ENCODE measurements at places on chromosomes 5 and 9. TPM values are rescaled to one million over a fixed set of nuclear protein-coding genes. Genes with fewer than 3 reads are reported as not detected.
A peak's percentile ranks its signal among the peaks of the same experiment; 100 is the strongest.

GRCh38 chr5:180441564-180442051 lies 52.6 kb upstream of the CNOT6 start:
- no peak for DNase-seq
- H3K4me3 ChIP-seq: no peak overlapping the region
- no peaks in the 10 kb centered on the region for H3K4me1 ChIP-seq
- H3K27ac ChIP-seq: no peak overlapping the region

GRCh38 chr5:112412346-112412745 lies 6.7 kb downstream of the EPB41L4A start:
- H3K4me1 ChIP-seq: no peaks in the 10 kb centered on the region
- peak overlapping the region; percentile 5 for H3K27ac ChIP-seq
- H3K4me3 ChIP-seq: no peak overlapping the region
- DNase-seq: peak; percentile 10
- no peaks in the 10 kb centered on the region for H3K36me3 ChIP-seq
- no peaks in the 10 kb centered on the region for H3K27me3 ChIP-seq

DNA sequence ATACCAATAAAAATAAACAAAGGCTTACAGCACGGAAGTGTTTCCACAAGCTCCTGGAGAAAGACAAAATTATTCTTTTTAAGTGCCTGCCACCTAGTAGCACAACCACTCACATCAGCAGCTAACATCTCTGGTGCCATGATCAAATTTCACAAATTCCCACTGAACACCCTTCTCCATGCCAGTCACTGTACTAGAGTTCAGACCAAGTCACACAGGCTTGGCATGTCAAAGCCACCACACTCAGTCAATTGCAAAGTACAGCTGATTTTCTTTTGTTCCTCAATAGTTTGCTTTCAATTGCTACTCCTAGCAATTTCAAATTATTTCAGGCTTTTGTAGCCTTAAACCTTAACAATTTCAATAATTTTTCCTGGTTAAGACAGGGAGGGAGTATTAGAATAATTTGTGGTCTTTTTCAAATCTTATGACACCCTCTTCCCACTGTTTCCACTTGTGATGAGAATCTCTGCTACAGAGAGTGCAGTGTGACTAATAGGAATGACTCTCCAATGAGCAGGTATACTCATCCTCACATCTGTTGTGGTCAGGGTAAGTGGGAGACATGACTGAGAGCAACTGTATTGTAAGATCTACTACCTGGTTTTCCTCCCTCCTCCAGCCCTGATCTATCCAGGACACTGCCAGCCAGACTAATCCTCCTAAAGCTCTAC lies 46.2 kb downstream of the RNF145 start:
- H3K4me3 ChIP-seq: no peak overlapping the region
- H3K36me3 ChIP-seq: peaks cover 4% of the 10 kb centered on the region
- DNase-seq: no peak
- no peaks in the 10 kb centered on the region for H3K4me1 ChIP-seq
- no peaks in the 10 kb centered on the region for H3K27me3 ChIP-seq

DNA sequence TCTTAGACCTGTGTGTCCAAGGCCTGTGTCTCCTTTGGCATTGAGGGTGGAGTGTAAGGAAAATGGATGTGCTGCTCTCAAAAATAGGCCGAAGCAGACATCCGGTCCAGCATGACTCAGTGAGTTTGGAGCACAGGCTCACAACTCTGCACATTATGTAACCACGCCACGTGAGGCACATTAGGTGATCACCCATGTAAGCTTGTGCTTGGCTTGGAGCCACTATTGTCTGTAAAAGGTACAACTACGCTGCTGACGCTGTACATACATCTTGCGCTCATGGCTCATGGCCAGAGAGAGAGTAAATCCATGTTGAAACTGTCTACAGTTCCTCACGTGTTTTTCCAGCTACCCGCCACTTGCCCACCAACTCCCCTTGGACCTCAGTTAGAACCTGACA lies 177.5 kb downstream of the PDE4D start:
- H3K4me1 ChIP-seq: no peaks in the 10 kb centered on the region
- no peaks in the 10 kb centered on the region for H3K36me3 ChIP-seq
- DNase-seq: no peak
- H3K27me3 ChIP-seq: no peaks in the 10 kb centered on the region
- no peak overlapping the region for H3K27ac ChIP-seq

DNA sequence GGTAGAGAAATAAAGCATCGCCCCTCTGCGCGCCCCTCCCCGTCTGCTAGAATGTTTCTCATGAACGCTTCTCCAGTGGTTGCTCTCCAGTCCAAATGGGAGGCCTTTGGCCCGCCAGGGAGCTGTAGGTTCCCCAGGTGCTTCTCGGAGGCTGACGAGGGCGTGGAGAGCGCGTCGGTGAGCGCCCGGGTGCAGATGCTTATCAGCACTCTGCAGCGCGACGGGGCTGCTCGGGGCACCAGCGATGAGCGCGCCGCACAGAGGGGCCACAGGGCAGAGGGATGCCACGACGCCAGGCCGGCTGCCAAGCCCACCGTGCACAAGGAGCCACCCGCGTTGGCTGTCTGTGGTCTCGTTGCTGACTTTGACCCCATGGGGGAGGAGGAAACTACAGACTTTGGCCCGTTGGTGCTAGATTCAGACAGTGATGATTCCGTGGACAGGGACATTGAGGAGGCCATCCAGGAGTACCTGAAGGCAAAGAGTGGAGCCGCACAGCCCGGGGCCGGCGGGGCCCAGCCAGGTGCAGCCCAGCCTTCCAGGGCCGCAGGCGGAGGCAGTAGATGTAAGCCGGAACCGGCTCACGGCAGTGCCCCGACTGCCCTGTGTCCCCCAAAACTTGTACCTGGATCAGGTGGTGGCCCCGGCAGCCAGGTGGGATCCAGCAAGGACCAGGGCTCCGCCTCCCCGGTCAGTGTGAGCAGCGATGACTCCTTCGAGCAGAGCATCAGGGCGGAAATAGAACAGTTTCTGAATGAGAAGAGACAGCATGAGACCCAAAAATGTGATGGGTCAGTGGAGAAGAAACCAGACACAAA lies 5.1 kb downstream of the PPP1R26 start:
- no peak overlapping the region for H3K27ac ChIP-seq
- no peak overlapping the region for H3K4me3 ChIP-seq
- H3K27me3 ChIP-seq: no peaks in the 10 kb centered on the region
- no peak for DNase-seq
- H3K4me1 ChIP-seq: no peaks in the 10 kb centered on the region
- H3K36me3 ChIP-seq: no peaks in the 10 kb centered on the region

DNA sequence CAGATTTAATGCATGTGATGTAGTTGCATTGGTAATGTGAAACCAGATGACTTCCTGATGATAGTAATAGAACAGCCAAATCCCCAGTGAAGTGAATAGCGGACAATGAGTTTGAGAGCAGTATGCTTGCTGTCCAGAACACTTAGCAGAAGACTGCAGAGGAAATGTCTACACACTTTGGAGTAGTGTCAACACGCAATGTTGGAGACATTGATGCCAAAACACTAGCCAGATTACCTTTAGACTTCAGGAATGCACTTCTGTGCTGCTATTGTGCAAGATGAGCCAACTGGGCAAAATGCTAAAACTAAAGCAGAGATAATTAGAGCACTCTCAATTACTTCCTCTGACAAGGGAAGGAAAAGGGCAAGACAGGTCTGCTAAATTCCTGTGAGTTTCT lies 176.7 kb downstream of the PRDM9 start:
- no peak for DNase-seq
- H3K27ac ChIP-seq: no peak overlapping the region
- no peaks in the 10 kb centered on the region for H3K4me1 ChIP-seq
- no peaks in the 10 kb centered on the region for H3K36me3 ChIP-seq

- H3K4me3 ChIP-seq: no peak overlapping the region
- DNase-seq: no peak
- no peak overlapping the region for H3K27ac ChIP-seq
Measured at GRCh38 chr9:14748373-14748772, 25.8 kb upstream of the CER1 start.

DNA sequence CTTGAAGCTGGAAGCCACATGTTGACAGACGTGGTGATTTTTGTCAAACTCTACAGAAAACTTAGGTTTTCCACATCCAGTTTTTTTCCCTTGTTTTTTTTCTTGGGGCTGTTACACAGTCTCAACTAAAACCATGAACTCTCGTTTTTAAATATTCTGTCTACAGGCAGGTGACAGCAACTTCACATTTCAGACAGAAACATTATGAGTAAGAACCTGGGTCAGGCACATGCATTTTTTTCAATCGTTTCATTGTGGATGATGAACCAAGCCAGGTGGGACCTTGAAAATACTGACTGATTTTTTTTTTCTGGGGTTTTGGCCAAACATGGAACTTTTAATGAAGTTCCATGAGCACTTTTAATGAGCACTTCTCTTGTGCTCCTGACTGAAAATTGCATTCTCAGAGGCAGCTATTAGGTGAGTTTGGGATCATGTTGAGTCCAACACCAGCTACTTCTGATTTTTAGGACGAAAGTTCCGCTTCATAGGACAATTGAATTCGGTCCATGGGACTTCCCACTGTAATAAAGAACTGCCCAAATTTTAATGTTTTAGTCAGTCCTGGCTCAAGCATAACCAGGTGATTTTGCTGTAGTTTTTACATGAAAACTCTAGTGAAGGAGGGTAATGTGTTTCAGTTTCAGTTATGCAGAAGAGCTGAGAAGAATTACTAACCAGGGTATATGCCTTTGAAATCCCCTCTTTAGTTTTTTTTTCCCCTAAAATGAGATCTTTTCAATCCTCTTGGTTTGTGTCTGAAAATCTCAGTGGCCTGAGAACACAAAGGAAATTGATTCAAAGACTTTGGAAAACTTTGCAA lies 93.2 kb upstream of the ADAMTS16 start:
- H3K36me3 ChIP-seq: no peaks in the 10 kb centered on the region
- no peaks in the 10 kb centered on the region for H3K4me1 ChIP-seq
- no peak overlapping the region for H3K27ac ChIP-seq
- no peaks in the 10 kb centered on the region for H3K27me3 ChIP-seq

DNA sequence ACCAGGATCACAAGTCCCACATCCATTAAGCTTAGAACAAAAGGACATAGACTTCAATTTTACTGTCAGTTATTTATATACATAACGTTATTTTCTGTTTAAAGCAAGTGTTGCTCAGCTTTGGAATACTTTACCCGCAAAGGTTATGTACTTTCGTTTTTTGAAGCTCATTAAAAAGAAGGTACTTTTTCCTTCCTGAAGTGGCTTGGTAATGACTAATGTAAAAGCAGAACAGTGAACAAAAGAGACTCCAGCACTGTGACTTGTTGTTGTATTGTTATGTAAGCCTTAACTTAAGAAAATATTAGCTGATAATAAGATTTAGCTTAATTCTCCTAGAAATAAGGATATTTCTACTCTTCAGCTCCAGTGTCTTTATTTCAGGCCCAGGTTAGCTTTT lies 97.3 kb upstream of the SLCO6A1 start:
- no peak overlapping the region for H3K27ac ChIP-seq
- H3K27me3 ChIP-seq: no peaks in the 10 kb centered on the region
- H3K4me3 ChIP-seq: no peak overlapping the region
- no peak for DNase-seq
- H3K4me1 ChIP-seq: no peaks in the 10 kb centered on the region

DNA sequence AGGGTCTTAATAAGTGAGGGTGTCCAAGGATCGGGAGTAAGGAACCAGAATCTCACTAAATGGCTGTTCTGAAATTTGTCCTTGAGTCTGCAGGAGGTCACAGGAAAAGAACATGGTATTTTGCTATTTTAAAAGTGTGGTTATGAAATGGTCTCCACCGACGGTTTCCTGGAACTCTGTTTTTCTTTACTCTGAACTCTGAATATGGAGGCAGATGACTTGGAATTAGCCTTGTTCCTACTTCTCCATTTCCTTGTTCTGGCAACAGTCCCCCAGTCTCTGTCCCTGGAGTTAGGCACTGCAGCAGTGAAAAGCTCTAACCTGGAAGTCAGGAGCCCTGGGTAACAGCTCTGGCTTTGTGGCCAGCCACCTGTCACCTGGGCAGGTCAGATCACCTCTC lies 46.6 kb upstream of the C5orf58 start:
- no peak overlapping the region for H3K27ac ChIP-seq
- no peaks in the 10 kb centered on the region for H3K36me3 ChIP-seq
- no peaks in the 10 kb centered on the region for H3K4me1 ChIP-seq
- H3K4me3 ChIP-seq: no peak overlapping the region

DNA sequence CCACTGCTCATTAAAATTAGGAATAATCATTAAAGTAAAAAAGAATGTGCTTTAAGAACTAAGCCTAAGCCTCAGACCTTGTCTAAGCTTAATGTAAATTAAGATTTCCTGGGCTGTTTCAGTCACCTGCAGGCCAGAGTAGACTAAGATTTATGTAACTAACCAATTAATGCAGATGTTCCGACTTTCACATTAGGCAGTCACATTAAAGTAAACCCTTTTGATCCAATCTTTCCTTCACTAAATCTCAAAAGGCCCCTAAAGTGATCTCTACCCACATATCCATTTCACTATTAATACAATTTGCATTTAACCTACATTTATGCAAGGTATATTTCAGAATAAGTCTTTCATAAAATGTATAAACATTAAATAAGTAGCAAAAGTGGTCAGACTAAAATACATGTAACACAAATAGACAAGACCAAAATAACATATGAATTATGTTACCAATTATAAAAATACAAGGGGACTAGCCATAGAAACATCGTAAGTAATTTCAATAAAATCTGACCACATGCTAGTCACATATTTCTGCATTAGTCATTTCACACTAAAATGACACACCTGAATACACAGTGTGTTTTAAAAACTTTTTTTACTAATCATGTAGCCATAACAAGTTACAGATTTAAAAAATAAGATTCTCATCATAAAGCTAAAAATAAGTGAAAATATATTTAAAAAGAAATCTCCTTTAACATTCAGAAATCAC lies 7.7 kb downstream of the NR3C1 start:
- H3K27ac ChIP-seq: no peak overlapping the region
- H3K36me3 ChIP-seq: no peaks in the 10 kb centered on the region
- H3K4me1 ChIP-seq: peaks cover 3% of the 10 kb centered on the region
- DNase-seq: no peak
- no peak overlapping the region for H3K4me3 ChIP-seq

- H3K27me3 ChIP-seq: no peaks in the 10 kb centered on the region
- DNase-seq: no peak
- H3K4me3 ChIP-seq: no peak overlapping the region
- no peaks in the 10 kb centered on the region for H3K4me1 ChIP-seq
- H3K36me3 ChIP-seq: no peaks in the 10 kb centered on the region
Measured at GRCh38 chr9:106799152-106799551, 63.8 kb upstream of the ZNF462 start.

DNA sequence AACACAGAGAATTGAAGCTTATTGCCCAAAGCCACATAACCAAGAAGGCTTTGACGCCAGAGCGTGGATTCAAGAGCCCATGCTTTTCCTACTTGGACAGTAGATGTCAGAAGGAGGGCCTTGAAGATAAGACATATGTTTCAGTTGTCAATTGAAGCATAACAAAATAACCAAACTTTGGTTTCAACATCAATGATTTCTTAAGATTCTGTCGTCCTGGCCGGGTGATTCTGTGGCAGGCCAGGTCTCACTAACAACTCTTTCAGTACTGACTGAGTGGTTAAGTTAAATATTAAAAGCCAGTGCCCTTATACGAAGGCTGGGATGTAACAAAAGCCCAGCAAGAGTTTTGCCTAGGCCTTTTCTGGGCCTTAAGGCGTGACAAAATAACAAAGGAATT lies 94.0 kb downstream of the RCL1 start:
- H3K4me1 ChIP-seq: no peaks in the 10 kb centered on the region
- H3K27ac ChIP-seq: no peak overlapping the region
- H3K4me3 ChIP-seq: no peak overlapping the region
- no peaks in the 10 kb centered on the region for H3K36me3 ChIP-seq
- DNase-seq: no peak

SLC2A6 gene
- 3.4 TPM for total RNA-seq

CTSV gene
- 1.3 TPM for total RNA-seq

F12 gene
- 0.74 TPM for total RNA-seq

GMCL2 gene
- not detected for total RNA-seq

SV2C gene
- 0.28 TPM for total RNA-seq

BSPRY gene
- 8.4 TPM for total RNA-seq

OTULINL gene
- 12.4 TPM for total RNA-seq

CHSY3 gene
- total RNA-seq: 0.09 TPM
